ENCODE measurements at places on chromosomes 7 and 10.

DNA sequence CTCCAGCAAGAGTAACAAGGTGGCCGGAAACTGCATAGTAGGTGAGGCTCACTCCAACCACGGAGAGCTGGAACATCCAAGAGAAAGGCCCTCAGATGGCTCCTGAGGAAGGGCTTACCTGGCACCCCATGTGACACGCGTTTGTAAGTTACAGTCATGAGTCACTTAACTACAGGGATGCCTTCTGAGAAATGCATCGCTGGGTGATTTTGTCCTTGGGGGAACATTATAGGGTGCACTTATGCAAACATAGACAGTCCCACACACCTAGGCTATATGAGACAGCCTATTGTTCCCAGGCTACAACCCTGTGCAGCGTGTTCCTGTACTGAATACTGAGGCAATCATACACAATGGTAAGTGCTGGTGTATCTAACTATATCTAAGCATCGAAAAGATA is 139.9 kb downstream of the PKD1L1 start:
- DNase-seq: no peak

DNA sequence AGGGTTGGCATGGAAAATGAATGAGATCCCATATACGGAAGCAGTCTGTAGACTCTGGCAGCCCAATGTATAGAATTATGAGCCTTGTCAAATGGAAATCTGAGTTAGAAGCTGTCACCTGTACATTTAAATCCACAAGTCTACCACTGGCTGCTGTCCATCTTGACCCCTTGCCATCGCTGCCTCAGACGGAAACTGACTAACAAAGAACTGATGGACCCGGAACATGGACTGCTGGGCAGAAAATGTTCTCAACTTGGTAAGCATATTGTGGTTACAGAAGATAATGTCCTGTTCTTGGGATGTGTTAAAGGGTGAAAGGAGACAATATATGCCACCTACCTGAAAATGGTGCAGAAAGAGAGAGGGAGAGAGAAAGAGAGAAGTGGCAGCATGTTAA is 37.5 kb downstream of the PARP12 start:
- DNase-seq: no peak

DNA sequence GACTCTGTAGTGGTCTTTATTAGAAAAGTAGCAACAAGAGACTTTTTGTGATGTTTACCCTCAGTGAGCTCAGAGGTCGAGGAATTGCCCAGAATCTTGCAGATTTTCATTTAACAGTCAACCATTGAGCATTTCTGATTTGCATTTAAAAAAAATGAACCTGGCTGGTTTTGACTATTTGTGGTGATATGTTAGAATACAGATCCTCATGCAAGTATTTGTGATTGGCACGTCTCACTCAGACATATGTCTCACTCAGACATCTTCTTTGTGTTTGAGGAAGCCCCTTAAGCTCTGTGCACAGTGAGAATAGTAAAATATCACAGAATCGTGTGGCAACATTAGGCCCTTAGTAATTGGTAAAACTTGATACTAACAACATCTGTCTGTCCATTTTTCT is 113.2 kb downstream of the SND1 start:
- no peak for DNase-seq

GRCh38 chr10:46220187-46220586 is 66.6 kb upstream of the ANTXRL start:
- DNase-seq: no peak

DNA sequence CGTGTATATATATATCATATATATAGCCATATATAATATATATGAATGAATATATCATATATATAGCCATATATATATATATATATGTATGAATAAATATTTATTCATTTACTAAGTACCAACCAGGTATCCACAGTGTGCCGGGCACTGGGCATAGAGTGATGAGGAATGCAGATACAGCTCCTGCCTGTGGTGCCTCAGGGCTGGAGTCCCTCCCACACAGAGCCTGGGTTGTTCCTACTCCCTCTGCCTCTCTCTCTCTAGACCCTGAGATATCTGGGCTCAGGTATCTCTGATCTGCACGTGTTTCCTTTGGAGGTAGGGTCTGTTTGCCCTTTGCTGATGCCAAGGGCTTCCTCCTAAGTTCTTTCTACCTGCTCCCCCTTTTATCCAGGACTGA is 1.4 kb upstream of the PLPP4 start:
- no peak for DNase-seq

- DNase-seq: no peak
These were observed 1.2 kb downstream of the PPP1R9A start for GRCh38 chr7:94908323-94909178.

GRCh38 chr7:155653803-155654202 is 9.3 kb downstream of the RBM33 start:
- DNase-seq: peak; percentile 19

- DNase-seq: no peak
These were observed 15.0 kb upstream of the STN1 start for GRCh38 chr10:103932971-103933370.

- DNase-seq: no peak
These were observed 4.1 kb upstream of the BMPER start for GRCh38 chr7:33901199-33901598.

DNA sequence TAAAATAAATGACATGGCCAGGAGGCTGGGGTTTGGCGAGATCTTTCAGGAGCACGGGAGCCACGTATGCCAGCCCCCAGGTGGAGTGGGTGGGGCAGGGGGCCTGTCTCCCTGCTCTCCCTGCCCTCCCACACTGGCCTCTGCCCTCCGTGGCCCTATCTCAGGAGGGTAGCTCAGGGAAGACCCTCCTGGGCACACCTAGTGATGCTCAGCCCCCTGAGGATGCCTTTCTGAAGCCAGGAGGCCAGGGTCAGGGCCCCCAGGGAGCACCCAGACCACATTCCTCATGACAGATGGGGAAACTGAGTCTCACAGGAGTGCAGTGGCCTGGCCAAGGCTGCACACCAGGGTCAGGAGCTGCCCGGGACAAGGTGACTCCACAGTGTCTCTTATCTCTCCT is 223.4 kb downstream of the ELFN1 start:
- no peak for DNase-seq

DNA sequence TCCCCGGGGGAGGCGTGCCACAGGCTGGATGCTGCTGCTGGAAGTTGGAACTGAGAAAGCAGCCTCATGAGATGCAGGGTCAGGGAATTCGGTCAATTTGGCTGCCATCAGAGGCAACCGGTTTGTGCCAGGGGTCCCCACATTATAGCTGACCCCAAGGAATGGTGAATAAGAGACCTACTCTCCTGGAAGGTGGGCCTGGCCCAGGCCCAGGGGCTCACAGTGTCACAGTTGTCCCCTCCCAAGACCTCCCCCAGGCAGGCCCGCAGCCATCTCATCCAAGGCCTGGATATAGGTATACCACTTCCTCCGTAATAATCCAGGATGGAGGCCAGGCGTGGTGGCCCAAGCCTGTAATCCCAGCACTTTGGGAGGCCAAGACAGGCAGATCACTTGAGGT is 114.6 kb downstream of the NPTX2 start:
- DNase-seq: no peak

DNA sequence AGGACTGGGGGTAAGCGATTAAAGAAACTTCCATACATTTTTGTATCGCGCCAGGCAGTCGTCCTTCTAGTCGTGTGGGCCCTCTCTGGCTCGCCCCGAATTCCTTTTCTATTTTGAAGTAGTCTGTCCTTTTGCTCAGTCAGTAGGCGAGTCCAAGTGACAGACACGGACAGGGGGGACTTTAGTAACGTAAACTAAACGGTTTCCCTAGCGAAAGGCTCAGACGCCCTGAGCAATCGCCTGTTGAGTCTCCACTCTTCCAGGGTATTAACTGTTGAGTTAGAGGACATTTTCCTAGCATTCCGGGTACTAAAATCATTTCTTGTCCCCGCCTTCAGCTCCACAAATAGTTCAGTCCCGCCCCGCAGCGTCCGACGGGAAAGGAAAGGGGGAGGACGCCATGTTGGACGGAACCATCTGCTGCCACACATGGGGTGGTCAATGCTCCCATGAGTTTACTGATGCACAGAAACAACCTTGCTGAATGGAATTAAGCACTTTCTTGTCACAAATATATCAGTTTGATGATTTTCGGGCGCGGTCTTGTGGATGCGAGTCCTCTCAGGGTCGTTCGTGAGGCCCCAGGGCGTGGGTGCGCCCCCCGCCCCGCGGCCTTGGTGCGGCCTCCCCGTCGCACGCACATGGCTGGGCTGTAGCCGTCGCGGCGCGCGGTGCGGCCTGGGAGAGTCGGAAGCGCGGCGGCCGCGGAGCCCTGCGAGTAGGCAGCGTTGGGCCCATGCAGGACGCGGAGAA is at the start of gene EIF3B:
EIF3B (plus strand) TSS at position 642 of the 753 bp plus-strand sequence; CDS start at position 737, 95 bp downstream.
- DNase-seq: peak; percentile 97

DNA sequence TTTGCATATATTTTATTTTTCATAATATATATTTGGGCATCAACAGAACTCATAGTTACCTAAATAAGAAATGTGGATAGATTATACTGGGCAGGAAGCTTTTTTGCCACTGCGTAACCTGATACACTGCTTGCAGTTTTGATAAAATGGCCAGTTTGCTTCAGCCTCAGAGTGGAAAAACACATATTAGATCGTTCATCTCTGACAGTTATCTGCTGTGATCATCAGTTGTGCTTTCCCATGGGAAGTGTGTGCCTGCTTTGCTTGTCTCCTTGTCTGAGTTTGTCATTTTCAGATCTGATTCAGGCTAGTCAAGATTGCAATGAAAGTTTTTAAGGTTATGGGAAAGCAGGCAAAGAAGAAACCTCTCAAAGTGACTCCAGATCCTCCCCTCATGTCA is 54.0 kb downstream of the ADAM12 start:
- no peak for DNase-seq

DNA sequence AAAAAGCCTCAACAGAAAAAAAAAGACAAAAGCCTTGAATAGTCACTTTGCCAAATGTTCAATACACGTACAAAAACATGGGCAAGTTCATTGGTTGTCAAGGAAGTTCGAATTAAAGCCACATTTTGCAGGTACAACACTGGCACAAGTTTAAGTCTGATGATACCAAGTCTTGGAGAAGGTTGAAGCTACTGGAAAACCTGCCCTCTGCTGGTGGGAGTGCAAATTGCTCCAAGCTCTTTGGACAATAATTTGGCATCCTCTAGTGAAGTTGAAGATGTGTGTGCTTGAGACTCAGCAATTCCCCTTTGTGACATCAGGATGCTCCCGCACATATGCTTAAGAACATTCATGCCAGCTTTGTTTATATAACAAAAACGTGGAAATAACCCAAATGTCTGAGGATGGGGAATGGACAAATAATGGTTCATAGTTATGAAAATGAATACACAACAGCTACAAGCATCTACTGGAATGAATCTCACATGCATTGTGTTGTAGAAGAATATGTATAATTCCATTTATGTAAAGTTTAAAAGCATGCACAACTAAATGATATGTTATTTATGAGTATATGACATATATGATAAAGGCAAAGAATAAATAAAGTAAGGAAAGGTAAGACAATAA is 120.0 kb upstream of the PLPP4 start:
- peak; percentile 38 for DNase-seq

DNA sequence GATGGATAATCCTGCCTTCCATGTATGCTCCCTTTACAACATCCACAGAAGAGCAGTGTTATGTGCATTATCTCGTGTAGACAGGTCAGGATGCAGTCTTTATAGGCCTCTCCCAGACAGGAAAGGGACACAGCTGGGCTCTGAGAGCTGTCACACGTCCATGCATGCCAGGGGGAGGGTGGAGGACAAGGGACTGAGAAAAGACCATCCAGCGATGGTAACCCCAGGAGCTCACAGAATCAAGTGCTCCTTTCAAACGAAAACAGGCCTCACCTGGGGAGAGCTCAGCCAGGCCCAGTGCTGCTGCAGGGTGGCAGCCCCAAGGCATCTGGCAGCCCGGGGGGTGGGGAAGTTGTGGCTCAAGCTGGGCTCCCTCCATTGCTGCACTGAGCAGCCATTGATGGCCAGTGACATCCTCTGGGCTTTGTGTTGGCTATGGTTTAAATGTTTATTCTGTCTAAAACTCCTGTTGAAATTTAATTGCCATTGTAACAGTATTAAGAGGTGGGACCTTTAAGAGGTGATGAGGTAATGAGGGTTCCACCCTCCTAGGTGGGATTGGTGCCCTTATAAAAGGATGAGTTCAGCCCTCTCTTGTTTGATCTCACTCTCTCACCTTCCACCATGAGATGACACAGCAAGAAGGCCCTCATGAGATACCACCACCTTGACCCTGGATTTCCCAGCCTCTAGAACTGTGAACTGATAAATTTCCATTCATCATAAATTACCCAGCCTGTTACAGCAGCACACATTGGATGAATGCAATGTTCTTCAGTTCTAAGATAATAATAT is 15.7 kb downstream of the JCAD start:
- DNase-seq: no peak
